ENCODE measurements at places on chromosomes 2 and 18.

DNA sequence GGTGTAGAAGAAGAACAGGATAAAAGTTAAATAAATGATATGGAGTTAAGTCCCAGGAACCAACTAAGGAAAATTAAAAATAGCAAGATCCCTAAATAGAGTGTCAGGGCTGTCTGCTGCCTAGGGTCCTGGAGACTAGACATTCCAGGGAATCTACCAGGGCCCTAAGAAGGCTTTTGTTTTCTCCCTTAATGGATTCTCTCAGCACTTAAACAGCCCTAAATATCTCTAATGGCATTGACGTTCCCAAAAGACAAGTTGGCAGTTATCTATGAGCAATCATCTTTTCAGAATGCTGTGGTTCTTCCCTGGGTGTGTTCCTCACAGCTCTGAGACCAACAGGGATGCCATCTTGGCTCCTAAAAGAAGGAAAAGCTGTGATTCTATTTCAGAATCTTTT is 616.3 kb downstream of the EPHA4 start:
- no peaks in the 10 kb centered on the region for H3K27me3 ChIP-seq
- H3K4me3 ChIP-seq: no peak overlapping the region
- no peaks in the 10 kb centered on the region for H3K36me3 ChIP-seq
- no peak overlapping the region for H3K27ac ChIP-seq
- no peak for DNase-seq

- H3K36me3 ChIP-seq: peaks cover 27% of the 10 kb centered on the region
- H3K4me1 ChIP-seq: peaks cover 49% of the 10 kb centered on the region
- peak overlapping the region; percentile 96 for H3K27ac ChIP-seq
- no peaks in the 10 kb centered on the region for H3K27me3 ChIP-seq
- DNase-seq: no peak
Measured at GRCh38 chr2:200962811-200963123, 693 bp downstream of the ORC2 start.

- no peak overlapping the region for H3K4me3 ChIP-seq
- no peaks in the 10 kb centered on the region for H3K36me3 ChIP-seq
- no peaks in the 10 kb centered on the region for H3K27me3 ChIP-seq
- DNase-seq: peak; percentile 48
Measured at GRCh38 chr2:234135750-234136221, 85.3 kb downstream of the SPP2 start.

DNA sequence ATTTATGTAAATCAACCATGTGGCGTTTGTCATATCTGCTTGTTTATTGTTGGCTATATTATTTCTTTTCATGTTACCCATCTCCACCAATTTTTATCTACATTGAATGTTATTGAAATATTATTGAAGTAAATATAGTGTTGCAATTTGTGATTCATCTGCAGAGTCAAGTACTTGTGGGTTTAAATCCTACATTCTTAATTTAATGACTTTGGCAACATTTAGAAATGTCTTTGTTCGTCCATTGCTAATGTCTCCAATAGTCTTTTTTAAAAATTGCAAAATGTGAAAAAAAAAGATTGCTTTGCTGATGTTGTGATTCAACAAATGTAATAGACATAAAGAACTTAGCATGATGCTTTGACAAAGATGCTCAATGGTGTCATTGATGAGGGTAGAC is 1572.8 kb upstream of the PIK3C3 start:
- DNase-seq: no peak
- no peak overlapping the region for H3K4me3 ChIP-seq
- H3K27ac ChIP-seq: no peak overlapping the region

GRCh38 chr18:9428301-9428706 is 47.0 kb upstream of the RALBP1 start:
- no peak for DNase-seq
- H3K4me1 ChIP-seq: peaks cover under 1% of the 10 kb centered on the region
- no peak overlapping the region for H3K4me3 ChIP-seq
- H3K36me3 ChIP-seq: no peaks in the 10 kb centered on the region
- no peaks in the 10 kb centered on the region for H3K27me3 ChIP-seq

DNA sequence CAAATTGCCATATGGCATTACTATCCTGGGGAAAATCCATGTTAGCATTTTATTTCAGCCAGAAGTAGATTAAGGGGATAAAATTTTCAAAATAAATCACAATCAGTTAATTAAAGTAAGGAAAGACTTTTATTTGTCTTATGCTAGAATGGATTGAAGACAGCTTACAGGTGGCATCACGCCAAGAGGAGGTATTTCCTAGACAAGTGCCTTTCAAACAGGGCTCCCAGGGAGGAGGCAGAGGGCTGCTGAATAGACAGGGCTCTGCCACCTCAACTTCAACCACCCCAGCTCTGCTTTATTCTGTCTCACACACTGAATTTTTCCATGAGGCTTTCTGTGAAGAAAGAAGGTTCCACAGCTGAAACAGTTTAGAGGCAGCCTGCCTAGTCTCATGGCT is 12.2 kb downstream of the CCDC68 start:
- H3K4me3 ChIP-seq: no peak overlapping the region
- H3K27me3 ChIP-seq: peaks cover 4% of the 10 kb centered on the region
- peaks cover 16% of the 10 kb centered on the region for H3K4me1 ChIP-seq
- H3K36me3 ChIP-seq: no peaks in the 10 kb centered on the region

DNA sequence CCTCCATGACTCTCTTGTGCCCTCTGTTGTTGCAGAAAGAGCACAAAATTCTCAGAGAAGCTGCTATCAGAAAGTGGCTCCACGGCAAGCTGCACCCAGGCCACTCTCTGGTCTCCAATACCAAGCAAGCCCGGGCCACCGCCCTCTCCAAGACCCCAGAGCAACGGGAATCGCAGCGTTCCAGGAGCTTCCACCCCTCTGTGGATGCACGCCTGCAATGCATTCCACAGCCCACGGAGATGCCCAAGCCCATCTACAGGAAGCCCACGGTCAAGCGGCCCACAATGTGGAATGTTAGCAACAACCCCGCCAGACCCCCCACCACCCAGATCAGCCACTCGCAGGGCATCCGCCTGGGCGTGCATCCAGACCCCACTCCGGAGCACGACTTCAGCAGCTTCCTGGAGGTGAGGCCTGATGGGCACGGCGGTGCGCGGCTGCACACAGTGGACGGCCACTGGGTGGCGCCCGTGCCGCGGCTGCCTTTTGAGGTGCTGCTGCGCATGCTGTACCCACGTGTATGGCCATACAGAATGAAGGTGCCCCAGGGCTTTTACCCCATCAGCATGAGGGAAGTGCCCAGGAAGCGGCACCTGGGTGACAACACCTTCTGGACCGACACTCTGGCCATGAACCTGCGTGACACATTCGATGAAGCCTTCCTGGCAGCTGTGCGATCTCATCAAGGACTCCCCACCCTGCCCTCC is 6.3 kb downstream of the ANKRD53 start:
- DNase-seq: peak; percentile 87
- peaks cover 20% of the 10 kb centered on the region for H3K36me3 ChIP-seq
- no peaks in the 10 kb centered on the region for H3K27me3 ChIP-seq

DNA sequence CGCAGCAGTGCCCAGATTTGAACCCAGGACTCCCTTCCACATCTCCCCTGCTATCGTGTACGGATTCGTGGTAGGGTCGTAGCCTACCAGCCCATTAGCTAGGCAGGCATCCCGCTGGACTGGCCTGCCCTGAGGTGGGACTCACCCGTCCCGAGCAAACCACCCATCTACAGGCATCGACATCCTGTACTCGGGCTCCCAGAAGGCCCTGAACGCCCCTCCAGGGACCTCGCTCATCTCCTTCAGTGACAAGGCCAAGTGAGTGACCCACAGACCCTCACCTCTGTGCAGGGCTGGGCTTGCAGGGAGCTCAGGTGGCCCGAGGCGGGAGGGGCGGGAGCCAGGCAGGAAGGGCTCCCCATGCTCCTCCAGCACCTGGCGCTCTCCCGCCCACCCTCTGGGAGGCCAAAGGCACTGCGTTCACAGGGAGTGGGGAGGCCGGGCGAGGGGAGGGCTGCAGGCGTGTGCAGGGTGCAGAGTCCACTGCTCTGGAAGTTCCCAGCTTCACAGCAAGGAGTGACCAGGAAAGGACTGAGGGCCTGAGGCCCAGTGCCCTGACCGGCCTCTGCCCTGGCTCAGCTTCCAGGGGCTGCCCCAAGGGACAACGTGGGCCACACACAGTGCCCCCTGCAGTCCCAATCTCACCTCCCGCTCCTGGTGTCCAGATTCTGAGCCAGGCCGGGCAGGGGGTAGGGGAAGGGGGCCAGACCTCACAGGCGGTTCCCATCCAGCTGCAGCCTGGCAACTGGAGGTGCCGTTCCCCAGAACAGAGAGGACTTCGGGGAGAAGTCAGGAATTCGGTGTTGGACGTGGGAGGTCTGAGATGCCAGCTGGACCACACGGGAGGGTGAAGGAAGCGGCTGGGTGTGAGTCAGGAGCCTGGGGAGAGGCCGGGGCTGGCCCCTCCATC is 5.4 kb downstream of the AGXT start:
- no peak overlapping the region for H3K4me3 ChIP-seq
- no peaks in the 10 kb centered on the region for H3K36me3 ChIP-seq
- H3K27me3 ChIP-seq: no peaks in the 10 kb centered on the region
- H3K27ac ChIP-seq: no peak overlapping the region
- no peak for DNase-seq

GRCh38 chr2:127082974-127083373 is 24.0 kb downstream of the BIN1 start:
- H3K36me3 ChIP-seq: peaks cover 3% of the 10 kb centered on the region
- no peak overlapping the region for H3K4me3 ChIP-seq
- H3K27me3 ChIP-seq: no peaks in the 10 kb centered on the region
- peaks cover 71% of the 10 kb centered on the region for H3K4me1 ChIP-seq

DNA sequence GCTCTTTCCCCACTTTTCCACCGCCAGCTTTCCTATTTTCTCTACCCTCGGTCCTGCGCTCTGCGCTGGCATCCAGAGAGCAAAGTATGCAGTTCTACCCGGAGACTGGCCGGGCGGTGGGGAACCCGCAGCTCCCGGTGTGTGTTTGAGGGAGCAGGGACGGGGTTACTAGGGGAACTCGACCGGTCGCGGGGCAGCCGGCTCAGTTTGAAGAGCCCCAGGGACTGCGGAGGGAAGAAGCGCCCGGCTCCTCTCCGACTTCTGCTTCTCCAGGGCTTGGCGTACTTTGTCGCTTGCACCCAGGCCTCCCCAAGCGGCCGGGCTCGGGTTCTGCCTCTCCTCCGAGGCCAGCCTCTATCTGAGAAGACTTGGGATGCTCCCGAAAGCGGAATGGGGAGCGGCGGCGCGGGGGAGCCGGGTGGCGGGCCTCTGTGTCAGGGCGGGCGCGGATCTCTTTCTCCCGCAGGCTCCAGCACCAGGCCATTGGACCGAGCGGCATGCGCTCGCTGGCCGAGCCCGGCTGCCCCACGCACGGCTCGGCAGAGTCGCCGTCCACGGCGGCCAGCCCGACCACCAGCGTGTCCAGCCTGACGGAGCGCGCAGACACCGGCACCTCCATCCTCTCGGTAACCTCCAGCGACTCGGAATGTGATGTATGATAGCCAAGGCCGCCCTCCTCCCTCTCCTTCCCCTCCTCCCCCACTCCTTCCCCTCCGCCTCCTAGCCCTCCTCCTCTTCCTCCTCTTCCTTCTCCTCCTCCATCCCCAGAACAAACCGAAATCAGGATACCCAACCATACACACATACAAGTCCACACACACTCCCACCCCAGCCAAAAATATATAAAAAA is 2.8 kb downstream of the SIX3 start:
- no peaks in the 10 kb centered on the region for H3K36me3 ChIP-seq
- DNase-seq: no peak
- peaks cover 35% of the 10 kb centered on the region for H3K4me1 ChIP-seq
- peaks cover 95% of the 10 kb centered on the region for H3K27me3 ChIP-seq
- peak overlapping the region; percentile 40 for H3K4me3 ChIP-seq
- no peak overlapping the region for H3K27ac ChIP-seq

- DNase-seq: no peak
- no peak overlapping the region for H3K27ac ChIP-seq
- no peaks in the 10 kb centered on the region for H3K27me3 ChIP-seq
- H3K4me3 ChIP-seq: no peak overlapping the region
- H3K36me3 ChIP-seq: no peaks in the 10 kb centered on the region
Measured at GRCh38 chr2:30385327-30385726, 61.7 kb upstream of the LCLAT1 start.

DNA sequence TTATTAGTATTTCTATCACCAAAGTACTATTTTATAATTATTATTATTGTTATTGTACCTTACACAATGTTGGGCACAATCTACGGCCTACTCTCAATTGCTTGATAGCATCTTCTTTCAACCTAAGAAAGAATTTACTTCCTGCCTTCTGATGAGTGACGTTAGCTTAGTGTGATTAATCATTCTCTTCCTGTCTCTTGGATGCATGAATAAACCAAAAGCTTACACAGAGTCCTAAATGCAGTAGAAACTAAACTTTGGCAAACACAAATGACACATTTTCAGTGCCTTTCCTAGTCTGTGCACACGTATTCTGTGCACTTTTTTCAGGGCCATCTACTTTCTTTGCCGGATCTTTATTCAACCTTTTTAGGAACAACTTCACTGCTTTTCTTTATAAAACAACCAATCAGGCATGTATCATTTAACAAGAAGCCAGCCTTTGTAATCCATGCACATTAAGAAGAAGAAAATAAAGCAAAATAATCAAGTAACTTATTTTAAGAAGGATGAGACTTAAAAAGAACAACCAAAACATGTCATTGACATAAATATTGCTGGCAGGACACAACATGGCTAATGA is 19.1 kb downstream of the TRAK2 start:
- no peaks in the 10 kb centered on the region for H3K27me3 ChIP-seq
- peak overlapping the region; percentile 3 for H3K4me3 ChIP-seq
- peaks cover 28% of the 10 kb centered on the region for H3K36me3 ChIP-seq
- H3K27ac ChIP-seq: peak overlapping the region; percentile 74

- no peaks in the 10 kb centered on the region for H3K4me1 ChIP-seq
- no peak for DNase-seq
- no peak overlapping the region for H3K27ac ChIP-seq
- H3K27me3 ChIP-seq: peaks cover 4% of the 10 kb centered on the region
Measured at GRCh38 chr18:10116574-10116973, 202.8 kb downstream of the VAPA start.

DNA sequence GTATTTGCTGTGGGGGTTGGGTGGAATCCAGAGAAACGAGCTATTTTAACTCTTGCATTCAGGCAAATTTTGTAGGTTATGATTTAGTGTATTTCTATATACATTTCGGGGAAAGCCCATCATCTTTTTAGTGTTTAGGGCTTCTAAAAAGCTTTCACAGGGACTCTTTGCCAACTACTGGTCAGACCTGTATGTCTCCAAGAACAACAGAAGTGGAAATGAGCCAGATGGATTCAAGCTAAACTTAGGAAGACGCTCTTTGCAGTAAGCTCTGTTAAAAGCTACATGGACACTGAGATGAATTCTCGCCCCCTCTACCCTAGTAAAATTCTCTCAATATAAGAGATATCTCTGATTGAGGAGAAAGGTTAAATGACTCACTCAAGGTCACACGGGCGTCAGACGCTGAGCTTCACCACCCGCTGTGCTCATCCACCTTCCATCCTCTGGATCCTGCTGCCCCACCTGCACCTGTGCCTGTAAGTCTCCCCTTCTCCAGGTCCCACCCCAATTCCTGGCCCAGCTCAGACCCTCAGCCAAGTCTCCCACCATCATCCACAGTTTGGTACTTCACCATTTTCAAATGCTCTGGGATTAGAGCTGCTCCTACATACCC is 85.6 kb downstream of the MARCHF4 start:
- DNase-seq: no peak
- H3K36me3 ChIP-seq: no peaks in the 10 kb centered on the region
- no peak overlapping the region for H3K4me3 ChIP-seq
